ENCODE measurements at places on chromosomes 3 and 15.

GRCh38 chr3:106836906-106837305 is 540.3 kb upstream of the CCDC54 start:
- DNase-seq = no peak

GRCh38 chr3:11534011-11534792 is 109.5 kb downstream of the VGLL4 start:
- no peak for DNase-seq

DNA sequence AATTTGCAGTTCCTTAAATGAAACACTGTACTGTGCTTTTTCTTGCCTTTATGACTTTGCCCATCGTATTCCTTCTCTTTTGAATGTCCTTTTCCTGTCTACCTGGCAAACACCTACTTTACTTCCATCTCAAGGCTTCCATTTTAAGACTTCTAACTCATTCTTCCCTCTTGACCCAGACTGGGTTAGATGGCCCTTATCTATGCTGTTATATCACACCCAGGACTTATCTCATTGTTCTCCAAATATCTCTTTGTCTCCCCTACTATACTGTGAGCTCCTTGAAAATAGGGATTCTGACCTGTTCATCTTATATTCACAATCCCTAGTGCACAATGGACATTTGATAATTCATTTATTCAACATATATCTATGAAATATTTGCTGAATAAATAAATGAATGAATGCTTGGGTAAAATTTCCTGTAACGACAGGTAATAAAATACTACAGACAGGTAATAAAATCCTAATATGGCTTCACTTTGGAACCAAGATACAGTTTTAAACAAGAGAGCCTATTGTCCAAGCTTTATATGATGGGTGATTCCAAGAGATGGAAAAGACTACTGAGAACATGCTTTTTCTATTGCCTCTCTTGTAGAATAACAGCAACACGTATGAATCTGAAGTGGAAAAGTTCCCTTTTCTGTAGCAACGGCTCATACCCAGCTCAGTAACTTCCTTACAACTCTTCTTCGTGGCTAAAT is 22.7 kb downstream of the EFL1 start:
- no peak for DNase-seq

GRCh38 chr15:71435552-71435951 is 320.3 kb downstream of the THSD4 start:
- DNase-seq = no peak

DNA sequence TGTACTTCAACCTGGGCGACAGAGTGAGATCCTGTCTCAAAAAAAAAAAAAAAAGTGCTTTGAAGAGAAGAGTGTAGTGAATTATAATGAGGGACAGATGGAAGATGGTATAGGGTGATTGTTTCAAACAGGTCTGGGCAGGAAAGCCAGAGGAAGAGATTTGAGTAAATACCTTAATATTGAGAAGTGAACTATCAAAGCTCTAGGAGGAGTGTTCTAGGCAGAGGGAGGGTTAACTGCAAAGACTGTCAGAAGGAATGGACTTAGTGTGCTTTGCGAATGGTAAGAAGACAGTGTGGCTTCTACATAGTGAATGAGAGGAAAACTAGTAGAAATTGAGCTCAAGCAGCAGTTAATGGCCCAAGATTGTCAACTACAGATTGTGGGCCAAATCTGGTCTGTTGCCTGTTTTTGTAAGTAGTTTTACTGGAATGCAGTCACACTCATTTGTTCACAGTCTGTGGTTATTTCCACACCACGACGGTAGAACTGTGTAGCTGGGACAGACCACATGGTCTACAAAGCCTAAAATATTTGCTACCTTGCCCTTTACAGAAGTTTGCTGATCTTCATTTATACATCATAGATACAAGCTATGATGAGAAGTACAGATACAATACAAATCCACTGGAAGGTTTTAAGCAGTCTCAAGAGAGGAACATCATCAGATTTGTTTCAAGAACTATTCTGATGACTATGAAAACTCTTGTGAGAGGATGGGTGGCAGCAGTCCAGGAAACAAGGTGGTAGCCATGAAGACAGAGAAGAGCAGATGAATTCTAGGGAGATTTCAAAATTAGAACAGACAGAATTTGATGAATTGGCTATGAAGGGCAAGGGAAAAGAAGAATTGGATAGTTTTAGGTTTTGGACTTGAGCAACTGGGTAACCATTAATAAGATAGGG is 16.5 kb upstream of the USP50 start:
- DNase-seq = peak; percentile 41

- no peak for DNase-seq
Observed at GRCh38 chr3:155549087-155549486, 195.8 kb downstream of the PLCH1 start.

GRCh38 chr3:42019144-42019952 is 57.4 kb upstream of the ULK4 start:
- DNase-seq = no peak

- no peak for DNase-seq
Observed at GRCh38 chr3:58104712-58105111, 96.5 kb downstream of the FLNB start.

DNA sequence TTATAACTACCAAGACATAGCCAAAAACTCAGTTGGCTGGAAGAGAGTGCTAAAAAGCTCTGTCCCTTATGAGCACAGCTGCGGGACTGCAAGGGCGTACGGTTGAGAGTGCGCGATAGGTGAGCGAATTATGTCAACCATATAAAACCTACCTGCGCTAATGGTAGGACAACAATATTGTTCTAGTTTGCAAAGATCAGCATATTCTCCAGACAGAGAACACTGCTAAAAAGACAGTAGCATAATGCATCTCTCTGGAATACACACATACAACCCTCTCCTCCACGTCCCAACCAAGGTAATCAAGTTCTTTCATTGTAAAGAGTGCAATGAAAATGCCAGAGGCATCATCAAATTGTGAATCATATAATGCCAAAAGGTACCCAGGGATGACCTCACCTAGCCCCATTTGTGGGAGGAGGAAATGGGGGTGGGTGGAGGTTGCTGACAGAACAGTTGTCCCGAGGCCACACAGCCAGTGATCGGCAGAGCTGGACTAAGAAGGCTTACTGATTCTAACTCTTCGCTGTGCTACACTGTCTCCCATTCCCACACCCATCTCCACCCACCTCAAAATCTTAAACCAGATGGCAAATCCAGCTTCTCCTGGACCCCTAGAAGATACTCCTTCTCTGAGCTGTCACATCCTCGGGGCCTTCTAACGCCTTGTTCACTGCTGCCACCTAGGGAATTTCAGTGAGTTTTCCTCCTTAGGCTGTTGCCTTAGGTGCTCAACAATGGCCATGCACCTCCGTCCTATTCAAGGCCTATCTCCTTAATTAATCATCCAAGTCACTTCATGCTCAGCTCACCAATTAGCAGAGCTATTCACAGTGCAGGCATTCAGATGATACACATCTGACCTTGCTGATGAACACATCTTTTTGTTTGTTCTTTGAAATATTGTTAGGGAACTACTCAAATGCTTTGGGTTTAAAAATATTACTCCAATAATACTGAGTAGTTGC is 60.7 kb downstream of the RPL22L1 start:
- DNase-seq = peak; percentile 87
